ENCODE measurements at places on chromosomes 2 and 18. TPM values are rescaled to one million over a fixed set of nuclear protein-coding genes. Genes with fewer than 3 reads are reported as not detected.

DNA sequence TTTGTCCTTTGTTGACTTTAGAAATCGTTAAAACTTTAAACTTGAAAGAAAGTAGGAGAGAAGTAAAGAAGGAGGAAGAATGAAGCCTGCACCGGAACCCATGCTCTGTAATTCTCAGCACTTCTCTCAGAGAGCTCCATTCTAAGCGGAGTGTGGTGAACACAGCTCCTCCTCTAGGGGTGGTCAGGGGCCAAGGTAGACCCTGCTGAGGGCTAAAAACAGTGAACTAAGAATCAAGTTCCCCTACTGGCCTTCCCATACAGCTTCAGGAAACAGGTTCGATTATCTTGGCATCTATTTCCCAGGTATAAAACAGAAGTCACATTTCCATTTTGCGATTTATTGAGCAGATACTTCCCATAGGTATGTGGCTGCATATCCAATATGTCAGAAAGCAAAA, 92.7 kb upstream of the ASAP2 start:
- DNase-seq: no peak

GRCh38 chr2:229032608-229033234, 238.4 kb downstream of the PID1 start:
- DNase-seq: no peak

- DNase-seq: no peak
Observed at GRCh38 chr2:168732506-168732905, 69.9 kb upstream of the NOSTRIN start.

DNA sequence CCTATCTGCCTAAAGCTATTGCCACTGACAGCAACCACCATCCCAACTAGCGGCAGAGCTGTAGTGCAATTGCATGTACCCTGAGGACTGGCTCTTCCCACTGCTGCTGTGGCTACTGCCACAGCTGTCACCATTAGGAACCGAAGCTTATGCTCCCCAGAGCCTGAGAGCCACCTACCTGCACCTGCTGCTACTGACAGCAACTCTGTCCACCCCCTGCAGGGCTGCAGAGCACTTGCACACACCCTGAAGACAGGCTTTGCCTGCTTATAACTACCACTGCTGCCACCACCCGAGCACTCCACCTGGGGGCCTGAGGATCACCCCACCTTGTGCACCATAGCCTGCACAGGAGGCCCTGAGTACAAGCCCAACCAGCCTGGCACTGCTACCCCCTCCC, 217.6 kb upstream of the FOSL2 start:
- DNase-seq: no peak

DNA sequence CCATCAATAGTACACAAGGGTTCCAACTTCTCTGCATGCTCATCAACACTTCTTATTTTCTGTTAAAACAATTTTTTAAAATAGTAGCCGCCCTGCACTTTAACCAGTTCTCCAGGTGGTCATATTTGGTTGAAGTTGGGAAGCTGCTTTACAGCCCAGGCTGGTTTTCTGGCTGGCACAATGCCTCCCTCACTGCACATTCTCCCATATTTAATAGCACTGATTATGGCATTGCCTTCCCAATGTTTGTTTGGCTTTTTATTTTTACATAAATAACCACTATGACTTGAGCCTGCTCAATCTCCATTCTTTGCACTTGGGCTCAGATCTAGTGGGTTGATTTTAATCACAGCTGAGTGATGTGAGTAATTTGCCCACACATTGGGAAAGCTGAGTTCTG, 111.9 kb upstream of the MAP4K3 start:
- DNase-seq: no peak

DNA sequence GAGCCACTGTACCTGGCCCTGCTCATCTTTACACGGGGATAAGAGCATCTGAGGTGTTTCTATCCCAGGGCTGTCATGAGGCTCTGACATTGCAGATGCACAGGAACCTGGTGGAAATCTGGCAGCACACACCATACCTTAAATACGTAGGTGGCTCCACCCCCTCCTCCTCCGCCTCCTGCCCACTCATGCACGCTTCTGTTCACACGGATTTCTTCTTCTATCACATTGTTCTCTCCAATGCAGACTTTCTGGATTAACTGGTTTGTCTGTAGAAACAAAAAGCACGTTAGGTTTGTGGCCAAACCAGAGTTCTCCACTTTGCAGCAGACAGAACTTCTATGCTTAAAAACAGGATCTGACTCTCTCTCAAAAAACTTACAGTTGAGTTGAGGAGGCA, 118.2 kb downstream of the CLIP4 start:
- no peak for DNase-seq

- DNase-seq: no peak
Observed at GRCh38 chr2:234204480-234204879, 154.0 kb downstream of the SPP2 start.

GRCh38 chr18:25701821-25702220, 349.9 kb upstream of the ZNF521 start:
- DNase-seq: no peak

- no peak for DNase-seq
Observed at GRCh38 chr2:217902379-217903141, 100.2 kb downstream of the TNS1 start.

GRCh38 chr18:58110398-58110797, 66.4 kb downstream of the NEDD4L start:
- DNase-seq: no peak

DNA sequence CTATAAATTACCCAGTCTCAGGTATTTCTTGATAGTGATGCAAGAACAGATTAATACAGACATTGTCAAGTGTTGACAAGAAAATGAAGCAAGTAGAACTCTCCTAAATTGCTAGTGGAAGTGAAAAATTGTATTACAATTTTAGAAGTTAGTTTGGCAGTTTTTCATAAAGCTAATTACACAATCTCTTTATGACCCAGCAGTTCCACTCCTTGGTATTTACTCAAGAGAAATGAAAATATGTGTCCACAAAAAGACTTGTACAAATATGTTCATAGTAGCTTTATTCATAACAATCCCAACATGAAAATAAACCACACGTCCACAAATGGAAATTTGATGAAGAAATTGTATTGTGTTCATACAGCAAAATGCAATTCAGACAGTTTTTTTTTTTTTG, 49.4 kb downstream of the PDE1A start:
- no peak for DNase-seq

DNA sequence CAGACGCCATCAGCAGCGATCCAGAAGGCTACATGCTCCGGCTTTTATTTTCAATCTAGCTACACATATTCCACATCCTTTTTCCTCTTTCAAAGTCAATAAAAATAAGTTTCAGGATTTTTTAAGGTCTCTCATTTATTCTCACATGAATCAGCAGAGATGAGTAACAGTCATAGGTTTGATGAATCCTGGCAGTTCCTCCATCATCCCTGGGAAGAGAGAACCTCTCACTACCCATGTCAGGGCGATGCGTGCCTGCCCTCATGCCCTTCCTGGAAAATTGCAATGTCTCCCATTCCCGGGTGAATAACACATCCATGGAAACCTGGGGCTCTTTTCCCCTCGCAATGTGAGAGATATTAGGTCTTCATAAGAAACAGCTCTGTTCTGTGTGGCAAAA, 301.1 kb upstream of the SMIM21 start:
- DNase-seq: no peak

GRCh38 chr2:126510356-126510755, 145.6 kb upstream of the GYPC start:
- no peak for DNase-seq

GRCh38 chr2:28291811-28292440, 100.7 kb upstream of the FOSL2 start:
- DNase-seq: no peak

DNA sequence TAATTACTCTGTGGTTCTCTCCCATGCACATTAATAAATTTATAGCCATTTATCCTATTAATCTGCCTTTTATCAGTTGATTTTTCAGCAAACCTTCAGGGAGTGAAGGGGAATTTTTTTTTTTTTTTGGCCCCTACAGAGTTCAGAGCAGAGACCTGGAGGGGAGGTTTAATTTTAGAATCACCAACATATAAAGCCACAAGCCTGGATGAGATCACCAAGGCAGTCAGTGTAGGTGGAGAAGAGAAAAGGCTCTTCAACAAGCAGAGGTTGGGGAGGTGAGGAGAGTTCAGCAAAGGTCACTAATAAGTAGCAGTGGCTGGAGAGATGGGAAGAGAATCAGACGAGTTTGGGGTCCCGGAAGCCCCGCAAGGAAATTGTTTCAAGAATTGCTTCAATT, 48.4 kb upstream of the SPTBN1 start:
- no peak for DNase-seq

DNA sequence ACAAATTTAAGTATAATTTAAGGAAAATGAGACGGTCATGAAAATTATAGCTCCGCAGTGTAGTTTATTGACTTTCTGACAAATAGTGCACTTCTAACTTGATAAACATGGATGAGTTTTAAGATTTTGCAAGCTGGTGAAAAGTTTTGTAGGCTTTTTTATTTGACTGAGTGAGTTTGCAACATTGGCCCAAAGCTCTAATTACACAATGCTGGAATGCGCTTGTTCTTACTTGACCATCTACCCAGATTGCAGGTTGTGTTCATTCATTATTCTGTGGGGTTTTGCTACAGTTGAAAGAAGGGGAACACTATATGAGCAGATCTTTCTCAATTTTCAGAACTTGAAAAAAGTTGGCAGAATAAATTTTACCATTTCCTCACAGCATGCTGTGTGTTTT, 13.5 kb downstream of the SPOPL start:
- no peak for DNase-seq

DNA sequence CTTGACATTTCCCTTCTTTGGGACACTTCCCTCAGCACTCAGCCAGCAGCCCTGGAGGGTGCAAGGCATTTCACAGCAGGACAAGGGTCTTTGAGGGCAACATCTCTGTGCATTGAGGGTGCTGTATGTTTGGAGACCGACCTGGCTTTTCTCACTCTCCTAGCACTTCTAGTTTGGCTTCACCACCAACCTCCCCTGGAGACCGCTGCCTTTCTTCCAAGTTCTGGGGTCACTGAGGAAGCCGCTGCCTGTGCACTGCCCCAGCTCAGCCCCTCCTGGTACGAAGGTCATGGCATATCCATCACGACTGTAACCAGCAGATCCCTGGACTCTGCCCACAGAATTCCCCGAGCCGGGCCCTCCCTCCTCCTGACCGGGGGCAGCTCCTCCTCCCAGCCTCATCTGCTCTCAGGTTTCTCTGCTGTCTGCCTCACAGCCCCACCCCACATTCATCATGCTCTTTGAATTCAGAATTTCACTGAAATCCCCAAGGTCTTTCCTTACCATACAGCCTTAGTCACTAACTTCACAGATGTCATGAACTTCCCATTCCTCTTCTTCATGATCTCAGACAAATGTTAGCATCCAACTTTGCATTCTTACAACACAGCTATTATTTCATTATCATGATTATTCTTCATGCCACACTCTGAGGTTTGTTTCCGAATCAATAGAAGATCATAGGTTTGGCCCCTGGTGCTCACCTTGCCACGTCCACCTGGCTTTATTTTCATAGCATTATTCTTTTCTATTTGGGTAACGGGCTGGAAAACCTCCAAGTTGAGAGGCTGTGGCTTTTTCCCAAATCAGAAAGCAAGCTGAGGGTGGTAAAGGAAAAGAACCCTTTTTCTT, 113.0 kb upstream of the COPS8 start:
- peak; percentile 63 for DNase-seq

- no peak for DNase-seq
Observed at GRCh38 chr2:11680182-11680900, 10.3 kb upstream of the NTSR2 start.

DNA sequence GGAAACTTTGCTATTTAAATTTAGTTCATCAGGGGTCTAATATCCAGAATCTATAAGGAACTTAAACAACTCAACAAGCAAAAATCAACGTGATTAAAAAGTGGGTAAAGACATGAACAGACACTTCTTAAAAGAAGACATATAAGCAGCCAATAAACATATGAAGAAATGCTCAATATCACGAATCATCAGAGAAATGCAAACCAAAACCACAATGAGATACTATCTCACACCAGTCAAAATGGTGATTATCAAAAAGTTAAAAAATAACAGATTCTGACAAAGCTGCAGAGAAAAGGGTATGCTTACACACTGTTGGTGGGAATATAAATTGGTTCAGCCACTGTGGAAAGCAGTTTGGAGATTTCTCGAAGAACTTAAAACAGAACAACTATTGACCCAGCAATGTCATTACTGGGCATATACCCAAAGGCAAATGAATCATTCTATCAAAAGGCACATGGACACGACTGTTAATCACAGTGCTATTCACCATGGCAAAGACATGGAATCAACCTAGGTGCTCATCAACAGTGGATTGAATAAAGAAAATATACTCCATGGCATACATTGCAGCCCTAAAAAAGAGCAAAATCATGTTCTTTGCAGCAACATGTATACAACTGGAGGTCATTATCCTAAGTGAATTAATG, 189.9 kb downstream of the SLC4A10 start:
- no peak for DNase-seq

DNA sequence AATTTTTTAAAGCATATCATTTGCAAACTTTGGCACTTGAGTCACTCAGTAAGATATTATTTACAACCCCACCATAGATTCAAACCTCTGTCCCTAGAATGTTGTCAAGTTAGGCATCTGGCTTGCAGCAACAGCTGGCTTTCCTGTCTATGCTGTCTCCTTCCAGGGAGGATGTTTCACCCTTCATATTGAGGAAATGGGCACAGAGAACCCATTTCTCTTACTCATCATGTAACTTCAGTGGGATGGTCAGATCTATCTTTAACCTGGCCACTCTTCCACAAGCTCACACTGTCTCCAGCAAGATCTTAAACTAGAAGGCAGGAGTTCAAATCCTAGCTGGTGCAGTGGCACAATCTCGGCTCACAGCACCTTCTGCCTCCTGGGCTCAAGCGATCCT, 15.8 kb downstream of the LCT start:
- no peak for DNase-seq

Gene NAT8
- not detected for total RNA-seq

Gene OBSL1
- 119 TPM for total RNA-seq

Gene LYG1
- total RNA-seq: not detected

Gene MYO1B
- 4.1 TPM for total RNA-seq

Gene DNAJC27
- total RNA-seq: 3.8 TPM

Gene FTCDNL1
- total RNA-seq: 4.2 TPM

Gene CFAP65
- 0.26 TPM for total RNA-seq

Gene CXCR1
- total RNA-seq: not detected

Gene DCAF17
- 35.5 TPM for total RNA-seq
